ENCODE measurements at places on chromosomes 1 and 21. TPM values are rescaled to one million over a fixed set of nuclear protein-coding genes. Genes with fewer than 3 reads are reported as not detected.

The C4BPB gene
- 0.86 TPM for polyA plus RNA-seq

The CRP gene
- polyA plus RNA-seq, result not detected

The ELAPOR1 gene
- 1.2 TPM for polyA plus RNA-seq

The GBP1 gene
- 13.9 TPM for polyA plus RNA-seq

The RHCE gene
- 1.9 TPM for polyA plus RNA-seq

GRCh38 chr21:32599091-32599490 is 13.1 kb downstream of the CFAP298 start:
- peak; percentile 55 for DNase-seq

Measured in left renal cortex interstitium (tissue), 4 donors.